ENCODE measurements at places on chromosomes 16 and 17.

DNA sequence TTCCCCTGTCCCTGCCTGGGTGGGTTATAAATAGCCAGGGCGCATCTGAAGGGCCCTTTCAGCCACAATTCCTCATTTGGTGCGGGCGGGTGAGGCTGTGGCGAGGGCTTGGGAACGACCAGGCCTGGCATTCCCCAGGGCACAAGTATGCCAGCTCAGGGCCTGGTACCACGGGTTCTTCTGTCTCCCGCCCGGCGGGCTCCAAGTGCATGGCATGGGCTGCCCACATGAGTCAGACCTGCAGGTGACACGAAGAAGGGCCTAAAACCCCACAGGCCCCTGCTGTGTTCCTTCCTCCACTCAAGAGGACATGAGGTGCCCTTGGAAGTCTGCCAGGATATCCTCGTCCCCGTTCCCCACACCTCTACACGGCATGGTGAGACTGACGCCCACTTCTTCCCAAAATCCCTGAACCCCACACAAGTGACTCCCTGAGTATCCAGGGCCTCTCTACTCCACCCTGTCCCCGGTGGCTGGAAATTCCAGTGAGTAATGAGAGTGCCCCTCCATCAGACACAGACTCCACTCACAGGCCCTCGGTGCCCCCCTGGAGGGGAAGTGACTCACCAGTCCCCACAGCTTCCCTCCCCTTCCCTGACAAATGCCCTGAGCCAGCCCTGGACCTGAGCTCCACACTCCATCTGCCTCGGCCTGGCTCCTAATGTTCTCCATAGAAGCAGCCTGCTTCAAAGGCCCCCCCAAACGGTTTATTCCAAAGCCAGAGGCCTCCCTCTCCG, 68.8 kb downstream of the ABR start:
- peak; percentile 42 for DNase-seq

DNA sequence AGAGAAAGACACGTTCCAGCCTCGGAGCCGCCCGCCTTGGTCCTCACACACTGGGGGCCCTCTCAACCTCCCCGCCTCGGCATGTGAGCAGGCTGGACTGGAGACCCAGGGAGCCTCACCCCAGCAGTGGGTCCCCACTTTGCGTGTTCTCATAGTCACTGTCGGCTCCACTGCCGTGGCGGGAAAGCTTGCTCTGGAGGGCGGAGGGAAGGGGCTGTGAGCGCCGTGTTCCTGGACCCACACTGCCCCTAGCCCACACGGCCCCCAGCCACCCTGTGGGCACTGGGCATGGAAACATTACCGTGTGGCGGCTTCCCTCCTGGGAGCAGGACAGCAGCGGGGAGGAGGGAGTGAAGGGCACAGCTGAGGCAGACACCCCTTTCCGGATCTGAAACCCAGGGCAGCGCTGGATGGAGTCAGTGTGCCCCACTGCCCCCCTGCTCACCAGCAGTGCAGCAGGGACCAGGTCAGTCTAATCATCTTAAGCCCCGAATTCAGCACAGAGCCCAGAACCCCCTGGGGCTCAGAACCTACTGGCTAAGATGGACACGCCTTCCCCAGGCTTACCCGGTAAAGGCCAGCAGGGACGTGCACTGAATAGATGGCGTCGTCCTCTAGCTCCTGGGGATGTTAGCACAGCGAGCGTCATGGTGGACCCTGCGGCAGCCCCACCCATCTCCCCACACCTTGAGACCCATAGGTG, 7.2 kb downstream of the TP53I13 start:
- DNase-seq, result no peak

DNA sequence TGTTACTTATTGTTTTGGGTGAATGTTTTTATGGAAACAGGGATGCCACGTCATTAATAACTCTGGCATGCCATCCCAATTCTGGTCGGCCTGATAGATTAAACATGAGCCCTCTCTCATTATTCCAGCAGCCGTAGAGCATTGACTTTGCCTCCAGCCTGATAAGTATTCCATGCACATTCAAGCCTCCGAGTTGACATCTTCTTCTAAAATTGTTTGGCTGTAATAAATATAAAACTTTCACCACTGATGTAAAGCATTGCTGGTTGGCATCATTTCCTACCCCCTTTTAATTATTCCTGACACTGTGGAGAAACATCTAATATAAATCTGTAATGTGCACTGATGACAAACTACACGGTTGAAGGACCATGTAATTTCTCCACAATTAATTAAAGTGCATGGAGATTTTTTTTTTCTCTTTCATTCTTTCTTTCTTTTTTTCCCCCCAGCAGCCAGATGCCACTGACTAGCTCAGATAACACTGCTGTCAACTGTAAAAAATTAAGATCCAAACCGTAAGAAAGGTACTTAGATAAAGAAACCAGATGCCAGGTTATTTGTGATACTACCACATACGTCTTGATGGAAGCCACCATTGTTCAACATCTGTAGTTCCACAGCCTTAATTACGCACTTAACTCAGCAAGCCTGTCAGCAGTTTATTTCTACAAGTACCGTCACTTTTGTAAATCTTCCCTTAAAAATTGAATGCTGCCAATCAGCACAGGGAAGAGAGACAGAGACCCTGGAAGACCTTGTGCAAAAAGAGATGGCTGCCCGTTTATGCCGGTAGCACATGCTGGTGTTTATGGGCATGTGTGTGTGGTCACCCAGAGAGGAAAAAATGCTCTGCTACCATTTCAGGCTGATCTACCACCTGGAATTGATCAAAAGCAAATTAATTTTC, 237.7 kb downstream of the IRX3 start:
- no peak for DNase-seq

- no peak for DNase-seq
These were observed 3.6 kb upstream of the ITGAX start for GRCh38 chr16:31351246-31351941.

DNA sequence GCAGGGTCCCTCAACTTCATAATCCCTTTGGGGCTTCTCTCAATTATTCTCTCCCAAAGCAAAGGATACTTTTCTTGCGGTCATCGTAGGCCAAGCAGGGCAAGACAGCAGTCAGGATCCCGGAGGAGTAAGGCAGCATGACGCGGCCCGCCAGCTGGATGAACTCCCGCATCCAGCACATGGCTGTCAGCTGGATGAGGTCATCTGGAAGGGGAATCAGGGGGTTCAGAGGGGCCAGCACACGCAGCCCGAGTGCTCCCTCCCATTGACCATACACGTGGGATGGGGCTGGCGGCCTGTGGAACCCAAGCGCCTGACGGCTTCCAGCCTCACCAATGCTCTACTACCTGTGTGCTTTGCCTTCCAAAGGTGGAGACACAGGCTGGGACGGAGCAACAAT, 19.2 kb downstream of the VAC14 start:
- no peak for DNase-seq

Data from renal pelvis (tissue), 12 donors.